ENCODE measurements at places on chromosomes 4 and X.

- H3K27me3 ChIP-seq: no peaks in the 10 kb centered on the region
- H3K27ac ChIP-seq: no peak overlapping the region
- no peaks in the 10 kb centered on the region for H3K36me3 ChIP-seq
- H3K4me1 ChIP-seq: peaks cover 9% of the 10 kb centered on the region
- H3K4me3 ChIP-seq: no peak overlapping the region
Measured at GRCh38 chr4:128596853-128597252, 212.6 kb upstream of the JADE1 start.

GRCh38 chr4:1448589-1449420 lies 42.6 kb upstream of the NKX1-1 start:
- no peak overlapping the region for H3K27ac ChIP-seq
- H3K36me3 ChIP-seq: no peaks in the 10 kb centered on the region
- H3K27me3 ChIP-seq: no peaks in the 10 kb centered on the region
- DNase-seq: peak; percentile 41
- no peak overlapping the region for H3K4me3 ChIP-seq

- no peak for DNase-seq
- H3K27ac ChIP-seq: no peak overlapping the region
- no peak overlapping the region for H3K4me3 ChIP-seq
- H3K36me3 ChIP-seq: no peaks in the 10 kb centered on the region
- H3K27me3 ChIP-seq: no peaks in the 10 kb centered on the region
- H3K4me1 ChIP-seq: no peaks in the 10 kb centered on the region
Measured at GRCh38 chr4:7238300-7238960, 46.1 kb downstream of the SORCS2 start.

DNA sequence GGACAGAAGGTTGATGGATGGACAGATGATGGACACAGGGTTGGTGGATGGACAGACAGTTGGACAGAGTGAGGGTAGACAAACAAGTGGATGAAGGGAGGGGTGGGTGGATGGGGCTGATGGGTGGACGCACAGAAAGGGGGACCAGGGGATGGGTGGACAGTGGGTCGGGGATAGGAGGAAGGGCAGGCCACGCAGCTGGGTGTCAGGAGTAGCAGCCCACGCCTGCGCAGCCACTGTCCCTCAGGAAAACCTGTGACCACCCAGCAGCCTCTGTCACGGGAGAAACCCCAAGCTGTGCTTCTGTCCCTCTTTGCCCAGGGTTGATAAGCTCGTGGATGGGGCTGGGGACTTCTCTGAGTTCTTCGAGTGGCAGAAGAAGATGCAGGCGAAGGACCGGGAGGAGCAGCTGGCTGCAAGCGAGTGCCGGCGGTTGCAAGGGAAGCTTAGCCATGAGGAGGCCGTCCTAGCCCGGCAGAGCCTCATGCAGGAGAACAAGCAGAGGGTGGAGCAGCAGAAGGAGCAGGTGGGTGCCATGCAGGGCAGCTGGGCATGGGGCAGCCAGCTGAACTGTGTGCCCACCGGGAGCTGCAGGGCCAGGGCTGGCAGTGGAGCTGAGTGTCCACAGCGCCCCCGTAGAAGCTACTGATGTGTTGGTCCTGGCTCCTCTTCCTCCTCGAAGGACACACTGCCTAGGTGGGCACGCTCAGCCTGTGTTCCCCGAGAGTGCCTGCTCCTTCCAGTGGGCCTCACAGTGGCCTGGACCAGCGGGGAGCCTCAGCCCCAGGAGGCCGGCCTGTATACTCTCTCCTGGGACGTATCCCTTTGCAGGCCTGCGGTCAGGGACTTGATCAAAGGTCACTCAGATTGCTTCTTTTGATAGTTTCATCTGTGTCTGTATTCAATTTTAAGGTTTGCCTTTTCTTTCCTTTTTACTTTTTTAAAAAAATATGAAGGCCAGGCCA lies 16.8 kb upstream of the RNF4 start:
- no peaks in the 10 kb centered on the region for H3K27me3 ChIP-seq
- no peaks in the 10 kb centered on the region for H3K36me3 ChIP-seq
- DNase-seq: peak; percentile 31
- no peak overlapping the region for H3K27ac ChIP-seq

- no peak overlapping the region for H3K4me3 ChIP-seq
- no peaks in the 10 kb centered on the region for H3K27me3 ChIP-seq
- peaks cover 6% of the 10 kb centered on the region for H3K4me1 ChIP-seq
- no peak for DNase-seq
Measured at GRCh38 chrX:43868791-43869190, 13.5 kb downstream of the MAOB start.

- H3K4me1 ChIP-seq: no peaks in the 10 kb centered on the region
- H3K27ac ChIP-seq: no peak overlapping the region
- DNase-seq: no peak
- H3K27me3 ChIP-seq: no peaks in the 10 kb centered on the region
- H3K4me3 ChIP-seq: no peak overlapping the region
Measured at GRCh38 chr4:85200106-85200505, 233.6 kb upstream of the WDFY3 start.
